Spinal cord (tissue), 10 donors: ENCODE measurements at places on chromosomes 4 and X.

- no peak for DNase-seq
Measured at GRCh38 chr4:94208918-94209317, 1.3 kb downstream of the SMARCAD1 start.

- no peak for DNase-seq
Measured at GRCh38 chrX:137362583-137362982, 203.3 kb upstream of the ZIC3 start.

GRCh38 chr4:168484626-168485025 lies 4.3 kb upstream of the DDX60L start:
- DNase-seq: no peak

- DNase-seq: peak; percentile 17
Measured at GRCh38 chrX:120604361-120604782, 471 bp downstream of the MCTS1 start.

DNA sequence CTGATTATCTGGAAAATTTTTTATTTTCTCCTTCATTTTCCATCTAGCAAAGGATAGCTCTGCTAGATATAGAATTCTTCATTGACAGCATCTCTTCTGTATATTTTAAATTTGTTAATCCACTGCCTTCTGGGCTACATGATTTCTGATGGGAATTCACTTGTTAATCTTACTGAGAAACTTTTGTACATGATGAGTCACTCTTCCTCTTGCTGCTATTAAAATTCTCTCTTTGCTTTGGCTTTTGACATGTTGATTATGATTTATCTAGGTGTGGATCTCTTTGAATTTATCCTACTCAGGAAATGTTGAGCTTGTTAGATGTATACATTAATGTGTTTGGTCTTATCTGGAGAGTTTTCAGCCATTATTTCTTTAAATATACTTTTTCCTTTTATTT lies 27.5 kb downstream of the OR13H1 start:
- DNase-seq: no peak

DNA sequence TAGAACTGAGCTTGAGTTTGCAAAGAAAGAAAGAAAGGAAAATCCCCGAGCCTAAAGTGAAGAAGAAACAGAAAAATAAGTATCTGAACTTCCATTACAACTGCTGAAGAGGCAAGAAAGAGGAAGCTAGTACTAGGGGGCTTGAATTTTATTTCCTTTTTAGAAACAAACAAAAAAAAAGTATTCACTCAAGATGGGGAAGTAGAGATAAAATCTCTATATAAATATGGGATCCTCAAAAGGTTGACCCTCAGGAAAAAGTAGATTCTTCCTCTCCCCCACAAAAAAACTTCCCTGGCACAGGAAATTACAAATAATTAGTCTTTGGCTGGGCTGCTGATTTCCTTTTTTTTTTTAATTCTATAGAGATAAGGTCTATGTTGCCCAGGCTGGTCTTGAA lies 16.0 kb downstream of the LRBA start:
- no peak for DNase-seq

DNA sequence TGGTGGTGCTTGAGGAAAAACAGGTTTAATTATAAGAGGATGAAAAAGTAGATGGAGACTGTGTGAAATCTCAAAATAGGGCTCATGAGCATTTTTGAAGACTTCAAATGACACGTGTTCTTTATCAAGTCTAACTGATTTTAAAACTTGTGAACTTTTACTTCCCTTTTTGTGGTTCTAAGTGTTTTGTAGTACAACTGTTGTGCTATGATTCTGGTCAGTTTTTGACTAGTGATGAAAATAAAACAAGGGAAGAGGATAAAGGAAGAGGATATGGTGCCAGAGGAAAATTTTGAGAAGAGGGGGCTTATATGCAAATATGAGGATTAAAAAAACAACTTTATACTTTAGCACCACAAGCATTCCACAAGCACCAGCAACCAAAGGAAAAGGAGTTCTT lies 644.0 kb downstream of the RPA4 start:
- DNase-seq: no peak
